ENCODE measurements at places on chromosomes 11 and 22.

DNA sequence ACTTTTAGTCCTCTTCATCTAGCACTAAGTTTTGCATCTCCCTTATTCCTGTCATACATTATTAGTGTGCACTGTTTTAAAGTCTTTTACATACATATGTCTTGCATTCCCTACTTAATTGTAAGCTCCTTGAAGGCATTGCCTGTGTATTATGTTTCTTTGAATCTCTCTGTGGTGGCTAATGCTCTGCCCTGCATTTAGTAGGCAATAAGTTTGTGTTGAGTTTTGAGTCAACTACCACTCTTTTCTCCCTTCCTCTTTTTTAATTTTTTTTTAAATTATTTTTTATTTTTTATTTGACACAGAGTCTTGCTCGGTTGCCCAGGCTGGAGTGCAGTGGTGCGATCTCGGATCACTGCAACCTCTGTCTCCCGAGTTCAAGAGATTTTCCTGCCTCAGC, 78.9 kb downstream of the ZBTB16 start:
- H3K36me3 ChIP-seq: no peaks in the 10 kb centered on the region

GRCh38 chr11:134242376-134242775, 10.8 kb downstream of the THYN1 start:
- H3K36me3 ChIP-seq: peaks cover 28% of the 10 kb centered on the region
- no peak overlapping the region for H3K4me3 ChIP-seq
- H3K4me1 ChIP-seq: no peaks in the 10 kb centered on the region
- no peaks in the 10 kb centered on the region for H3K27me3 ChIP-seq
- H3K27ac ChIP-seq: no peak overlapping the region

- H3K27ac ChIP-seq: no peak overlapping the region
- DNase-seq: no peak
Measured at GRCh38 chr11:43904742-43905535, 24.3 kb downstream of the ALKBH3 start.

GRCh38 chr11:12372111-12372510, 5.3 kb upstream of the PARVA start:
- peaks cover 4% of the 10 kb centered on the region for H3K27me3 ChIP-seq
- no peak overlapping the region for H3K27ac ChIP-seq

- DNase-seq: no peak
- no peaks in the 10 kb centered on the region for H3K27me3 ChIP-seq
- no peak overlapping the region for H3K27ac ChIP-seq
- H3K36me3 ChIP-seq: no peaks in the 10 kb centered on the region
- H3K4me3 ChIP-seq: no peak overlapping the region
- H3K4me1 ChIP-seq: no peaks in the 10 kb centered on the region
Measured at GRCh38 chr11:121886996-121887395, 229.0 kb downstream of the BLID start.

GRCh38 chr22:32661737-32662586, 139.5 kb upstream of the TIMP3 start:
- no peak overlapping the region for H3K27ac ChIP-seq
- no peak for DNase-seq
- no peak overlapping the region for H3K4me3 ChIP-seq
- no peaks in the 10 kb centered on the region for H3K36me3 ChIP-seq
- H3K4me1 ChIP-seq: peaks cover 26% of the 10 kb centered on the region

- H3K27me3 ChIP-seq: no peaks in the 10 kb centered on the region
- no peak overlapping the region for H3K4me3 ChIP-seq
- peaks cover 56% of the 10 kb centered on the region for H3K4me1 ChIP-seq
- H3K36me3 ChIP-seq: no peaks in the 10 kb centered on the region
- no peak overlapping the region for H3K27ac ChIP-seq
- no peak for DNase-seq
Measured at GRCh38 chr11:65953471-65953870, 8.1 kb upstream of the SART1 start.

- H3K4me1 ChIP-seq: peaks cover 98% of the 10 kb centered on the region
- peak overlapping the region; percentile 15 for H3K27ac ChIP-seq
- H3K27me3 ChIP-seq: no peaks in the 10 kb centered on the region
- DNase-seq: no peak
- no peaks in the 10 kb centered on the region for H3K36me3 ChIP-seq
- H3K4me3 ChIP-seq: no peak overlapping the region
Measured at GRCh38 chr11:12682737-12683500, 8.7 kb downstream of the TEAD1 start.

GRCh38 chr11:1734641-1735081, 15.7 kb downstream of the IFITM10 start:
- H3K27ac ChIP-seq: no peak overlapping the region
- no peaks in the 10 kb centered on the region for H3K27me3 ChIP-seq
- H3K36me3 ChIP-seq: no peaks in the 10 kb centered on the region
- no peaks in the 10 kb centered on the region for H3K4me1 ChIP-seq
- H3K4me3 ChIP-seq: no peak overlapping the region
- no peak for DNase-seq

DNA sequence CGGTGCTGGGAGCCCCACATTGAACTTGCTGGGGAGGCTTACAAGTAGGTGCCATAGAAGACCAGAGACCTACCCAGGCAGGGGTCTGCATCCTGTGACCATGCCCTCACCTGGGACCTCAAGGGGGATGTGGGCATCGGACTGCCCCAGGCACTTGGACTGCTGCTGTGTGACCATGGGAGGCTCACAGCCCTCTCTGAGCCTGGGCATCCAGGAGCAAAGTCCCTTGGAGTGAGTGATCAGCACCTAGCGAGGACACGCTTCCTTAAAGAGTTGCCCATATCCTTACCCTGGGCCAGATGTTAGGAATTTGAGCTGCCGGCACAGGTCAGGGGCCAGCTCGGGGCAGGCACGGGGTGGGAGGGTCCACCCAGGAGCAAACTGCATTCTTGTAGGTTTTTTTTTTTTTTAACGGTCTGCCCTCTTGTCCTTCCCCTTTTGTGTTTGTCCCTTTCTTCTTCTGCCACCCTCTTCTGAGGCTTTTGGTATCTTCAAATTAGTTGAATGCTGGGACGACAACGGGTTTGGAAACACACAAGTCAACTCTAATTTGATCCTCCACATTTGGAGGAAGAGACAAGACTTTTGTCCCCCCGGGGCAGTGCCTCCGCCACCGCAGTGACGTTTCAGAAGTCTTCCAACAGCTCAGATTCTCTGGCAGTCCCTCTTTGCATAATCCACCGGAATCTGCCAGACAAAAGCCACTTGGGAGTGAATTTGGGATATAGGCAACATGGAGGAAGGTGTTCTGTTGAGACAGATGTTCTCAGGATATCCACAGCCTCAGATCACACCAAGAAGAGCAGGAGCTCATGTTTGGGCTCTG, 46.1 kb upstream of the LINC01488 start:
- H3K27ac ChIP-seq: no peak overlapping the region
- no peak for DNase-seq
- no peaks in the 10 kb centered on the region for H3K36me3 ChIP-seq
- no peaks in the 10 kb centered on the region for H3K27me3 ChIP-seq
- no peak overlapping the region for H3K4me3 ChIP-seq
- H3K4me1 ChIP-seq: peaks cover 90% of the 10 kb centered on the region

- no peaks in the 10 kb centered on the region for H3K27me3 ChIP-seq
- peaks cover 26% of the 10 kb centered on the region for H3K4me1 ChIP-seq
- H3K4me3 ChIP-seq: no peak overlapping the region
- no peak for DNase-seq
- no peak overlapping the region for H3K27ac ChIP-seq
Measured at GRCh38 chr11:94134651-94135512, 6.2 kb downstream of the PANX1 start.
